Caki2 (cell line): ENCODE measurements at places on chromosomes 4 and X.

DNA sequence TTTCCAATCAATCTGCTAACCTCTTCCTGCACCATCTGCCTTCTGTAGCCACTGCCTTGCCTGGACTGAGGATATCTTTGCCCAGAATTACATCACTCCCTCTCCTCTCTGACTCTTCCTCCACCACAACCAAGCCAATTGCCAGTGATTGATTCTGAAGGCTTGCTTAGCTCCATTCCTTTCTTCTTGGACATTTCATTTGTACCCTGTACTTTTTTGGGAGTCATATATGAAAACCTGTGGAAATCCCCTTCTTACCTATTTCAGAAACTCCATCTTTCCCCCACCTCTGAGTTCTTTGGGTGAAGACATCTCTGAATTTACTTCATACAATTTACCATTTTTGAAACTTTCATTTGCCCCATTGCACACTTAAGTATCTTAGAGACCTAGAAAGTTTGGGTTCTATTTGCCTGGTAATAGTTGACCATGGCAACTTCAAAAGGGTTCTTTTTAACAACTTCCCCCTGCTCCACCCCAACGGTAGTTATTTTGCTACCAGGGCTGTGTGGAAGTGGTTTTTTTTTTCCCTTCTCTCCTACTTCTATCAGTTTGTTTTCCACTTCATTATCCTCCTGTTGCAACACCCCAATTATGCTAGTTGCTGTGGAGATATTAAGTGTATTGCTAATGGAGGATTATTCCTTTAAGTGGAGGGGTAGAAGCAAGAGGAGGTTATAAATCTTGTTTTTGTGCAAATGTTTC is 14.3 kb downstream of the SGMS2 start:
- DNase-seq, result no peak

- DNase-seq, result no peak
These were observed 7.6 kb downstream of the ANOS1 start for GRCh38 chrX:8724300-8724699.

DNA sequence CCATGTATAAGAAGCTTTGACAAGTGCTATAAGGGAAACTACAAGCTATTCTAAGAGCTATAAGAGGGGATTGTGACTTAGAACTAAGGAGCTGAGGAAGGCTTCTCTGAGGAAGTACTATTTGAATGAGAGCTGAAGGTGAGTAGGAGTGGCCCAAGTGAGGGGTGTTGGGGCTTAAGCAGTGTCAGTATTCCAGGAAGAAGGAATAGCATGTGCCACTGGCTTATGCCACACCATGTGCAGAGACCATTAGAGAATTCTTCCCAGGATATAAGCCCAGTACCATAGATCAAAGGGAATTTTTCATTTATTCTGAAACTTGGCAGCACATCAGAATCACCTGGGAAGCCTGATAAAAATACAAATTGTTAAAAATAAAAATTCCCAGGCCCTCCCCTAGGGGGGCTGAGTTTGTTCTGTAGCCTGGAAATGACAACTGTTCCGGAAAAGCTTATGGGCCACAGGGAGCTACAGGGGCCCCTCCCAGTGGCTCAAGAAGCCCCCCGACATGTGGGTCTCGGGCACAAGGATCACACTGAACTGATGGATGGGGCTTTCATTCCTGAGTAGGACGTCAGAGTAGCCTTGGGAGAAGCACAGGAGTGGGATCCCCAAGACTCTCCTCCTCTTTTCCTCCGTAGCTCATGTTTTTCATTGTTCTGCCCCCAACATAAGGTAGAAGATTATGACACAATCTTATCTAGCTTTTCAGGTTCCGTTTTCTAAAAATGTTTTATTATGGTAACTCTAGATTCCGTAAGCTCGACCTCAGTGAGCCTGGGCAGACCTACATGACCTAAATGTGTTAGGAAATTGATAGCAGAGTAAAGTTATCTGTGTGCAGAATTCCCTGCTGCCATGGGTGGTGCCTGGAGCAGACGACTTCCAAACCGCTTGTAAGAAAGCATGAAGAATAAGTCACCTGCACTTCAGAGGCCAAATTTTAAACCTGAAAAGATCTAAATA is 119.3 kb downstream of the AFF1 start:
- no peak for DNase-seq

GRCh38 chrX:153765138-153766079 is 1.4 kb downstream of the PLXNB3 start:
- DNase-seq, result no peak
